NCI-H2107 (cell line): ENCODE measurements at places on chromosomes 16 and 17.

GRCh38 chr16:88618956-88619667 is 19.3 kb upstream of the IL17C start:
- no peak for DNase-seq

GRCh38 chr16:50260206-50261159 is 5.9 kb upstream of the ADCY7 start:
- DNase-seq = no peak

DNA sequence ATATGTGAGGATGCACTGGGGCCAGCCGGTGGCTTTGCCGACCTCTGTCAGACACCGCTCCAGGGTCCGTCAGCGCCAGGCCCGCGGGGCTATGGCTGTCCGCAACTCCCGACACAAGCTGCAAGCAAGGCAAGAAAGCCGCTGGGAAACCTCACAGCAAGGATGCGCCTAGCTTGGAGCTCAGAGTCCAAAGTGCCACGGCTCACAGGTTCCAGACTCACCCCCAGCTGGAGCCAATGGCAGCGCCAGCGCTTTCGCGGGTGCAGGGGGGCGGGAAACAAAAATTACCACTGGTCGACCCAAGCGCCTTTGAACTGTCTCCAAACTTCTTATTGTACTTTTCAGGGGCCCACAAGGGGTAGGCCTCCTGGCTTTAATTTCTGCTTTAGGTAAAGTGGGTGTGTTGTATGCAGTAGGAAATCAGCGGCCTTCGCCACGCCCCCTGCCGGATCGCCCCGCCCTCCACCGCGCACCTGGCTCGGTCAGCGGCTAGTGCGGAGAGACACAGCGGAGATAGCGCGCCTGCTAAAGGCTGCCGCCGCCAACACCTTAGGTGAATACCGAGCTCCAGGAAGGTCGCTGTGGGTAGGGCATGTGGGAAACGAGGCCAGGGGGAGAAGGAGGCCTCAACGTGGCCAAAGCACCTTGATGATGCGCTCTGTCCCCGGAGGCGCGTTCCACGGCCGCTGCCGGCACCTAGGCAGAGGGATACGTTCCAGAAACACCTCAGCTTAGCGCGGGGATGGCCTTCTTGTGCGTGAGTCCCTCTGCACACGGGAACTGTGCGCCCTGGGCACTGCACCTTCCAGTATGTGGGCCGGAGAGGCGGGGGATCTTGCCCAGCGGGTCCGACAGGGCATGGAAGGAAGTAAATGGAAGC is 61.0 kb upstream of the RBL2 start:
- no peak for DNase-seq

- DNase-seq = no peak
Observed at GRCh38 chr16:79217375-79218011, 383.0 kb downstream of the MAF start.

DNA sequence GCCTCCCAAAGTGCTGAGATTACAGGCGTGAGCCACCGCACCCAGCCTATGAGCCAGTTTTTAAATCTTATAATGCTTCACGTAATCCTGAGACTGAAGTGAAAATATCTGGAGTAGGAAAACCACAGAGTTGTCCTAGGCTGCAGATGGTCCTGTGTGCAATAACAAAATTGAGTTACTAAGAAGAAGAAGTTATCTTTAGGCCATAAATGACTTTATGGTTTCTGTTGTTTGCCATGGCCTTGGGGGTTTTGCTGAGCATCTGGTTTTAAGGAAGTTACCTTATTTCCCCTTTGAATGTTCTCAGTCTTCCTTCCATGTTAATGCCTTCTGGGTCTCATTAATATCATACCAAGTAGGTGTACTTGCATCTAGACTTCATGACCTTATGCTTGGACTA is 16.5 kb downstream of the NMT1 start:
- DNase-seq = no peak

GRCh38 chr16:14241631-14242030 is 170.5 kb downstream of the MRTFB start:
- DNase-seq = no peak

DNA sequence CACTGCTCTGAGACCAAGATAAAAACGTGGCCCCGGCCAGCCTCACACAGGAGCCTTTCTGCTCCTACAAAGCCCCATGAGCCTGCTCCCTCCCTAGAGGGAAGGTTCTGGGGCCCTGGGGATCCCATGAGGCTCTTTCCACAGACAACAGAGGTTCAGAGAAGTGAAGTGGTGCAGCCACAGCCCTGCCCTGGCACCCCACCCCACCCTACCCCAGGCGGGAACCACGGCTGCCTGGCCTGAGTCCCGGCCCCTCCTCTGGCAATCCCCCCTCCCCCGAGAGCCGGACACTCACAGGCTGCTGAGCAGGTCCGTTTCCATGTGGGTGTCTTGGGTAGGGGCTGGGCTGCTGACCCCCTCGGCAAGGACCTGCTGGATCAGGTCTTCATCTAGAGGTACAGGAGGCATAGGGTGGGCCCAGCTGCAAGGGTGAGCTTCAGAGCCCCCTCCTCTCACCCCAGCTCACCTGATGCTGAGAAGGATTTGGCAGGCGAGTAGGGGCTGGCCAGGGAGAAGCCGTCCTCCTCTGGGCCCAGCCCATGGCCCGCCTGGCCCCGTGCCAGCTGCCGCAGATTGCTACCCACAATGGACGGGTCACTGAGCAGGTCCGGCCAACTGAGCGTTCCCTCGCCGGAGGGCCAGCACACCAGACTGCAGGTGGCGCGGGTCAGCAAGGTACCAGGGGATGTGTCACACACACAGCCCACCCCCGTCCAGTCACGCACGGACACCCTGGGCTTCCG is 38.7 kb downstream of the PKD1 start:
- no peak for DNase-seq

DNA sequence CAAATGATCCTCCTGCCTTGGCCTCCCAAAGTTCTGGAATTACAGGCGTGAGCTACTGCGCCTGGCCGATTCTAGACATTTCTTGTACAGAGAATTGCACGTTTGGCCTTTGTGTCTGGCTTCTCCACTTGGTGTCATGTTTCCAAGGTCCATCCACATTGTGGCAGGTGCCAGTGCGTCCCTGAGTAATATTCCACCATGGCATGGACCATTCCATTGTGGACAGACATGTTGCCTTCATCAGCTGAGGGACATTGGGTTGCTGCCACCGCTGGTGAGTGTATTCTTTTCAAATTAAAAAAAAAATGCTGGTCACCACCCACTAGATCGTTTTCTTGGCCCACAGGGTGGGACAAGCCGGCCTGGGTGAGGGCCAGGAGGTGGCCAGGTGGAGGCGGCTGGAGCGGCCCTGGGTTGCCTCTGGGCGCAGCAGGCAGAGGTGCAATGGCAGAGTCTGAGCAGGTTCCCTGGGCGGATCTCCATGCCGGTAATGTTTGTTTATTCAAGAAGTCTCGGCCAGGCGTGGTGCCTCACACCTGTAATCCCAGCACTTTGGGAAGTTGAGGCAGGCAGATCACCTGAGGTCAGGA is 274.1 kb downstream of the SEC14L1 start:
- DNase-seq = no peak

DNA sequence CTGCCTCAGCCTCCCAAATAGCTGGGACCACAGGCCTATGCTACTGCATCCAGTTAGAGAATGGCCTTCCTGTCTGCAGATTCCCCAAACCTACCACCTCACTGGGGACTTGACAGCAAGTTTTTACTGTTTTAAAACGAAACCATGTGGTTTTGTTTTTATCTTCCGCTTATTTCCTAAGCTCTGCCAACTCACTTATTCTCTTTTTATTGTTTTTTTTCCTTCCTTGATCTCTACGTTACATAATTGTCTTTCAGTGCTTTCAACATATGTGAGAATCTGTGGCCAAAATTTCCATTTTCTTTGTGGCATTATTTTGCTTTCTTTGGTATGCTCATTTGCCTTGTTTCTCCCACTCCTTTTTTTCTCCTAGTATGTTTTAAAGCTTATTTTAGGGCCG is 14.6 kb upstream of the SLC38A7 start:
- no peak for DNase-seq

- DNase-seq = no peak
Observed at GRCh38 chr17:72294487-72294893, 173.7 kb downstream of the SOX9 start.

GRCh38 chr17:78114831-78115723 is 13.5 kb downstream of the TMC6 start:
- no peak for DNase-seq

DNA sequence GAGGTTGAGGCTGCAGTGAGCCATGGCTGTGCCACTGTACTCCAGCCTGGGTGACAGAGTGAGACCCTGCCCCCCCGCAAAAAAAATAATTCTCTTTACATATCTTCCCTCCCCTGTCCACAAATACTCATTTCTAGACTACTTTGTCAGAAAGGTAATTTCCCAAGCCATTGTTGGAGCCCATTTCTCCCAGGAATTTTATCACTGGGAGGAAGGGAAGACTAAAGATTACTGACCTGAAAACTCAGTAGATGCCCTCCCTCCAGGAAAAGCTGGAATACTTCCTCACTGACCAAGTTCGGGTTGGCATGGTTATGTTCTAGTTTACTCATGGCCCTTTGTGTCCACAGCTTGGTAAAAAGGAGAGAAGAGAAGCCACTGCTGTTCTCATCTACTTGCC is 4.1 kb downstream of the CALCOCO2 start:
- no peak for DNase-seq

DNA sequence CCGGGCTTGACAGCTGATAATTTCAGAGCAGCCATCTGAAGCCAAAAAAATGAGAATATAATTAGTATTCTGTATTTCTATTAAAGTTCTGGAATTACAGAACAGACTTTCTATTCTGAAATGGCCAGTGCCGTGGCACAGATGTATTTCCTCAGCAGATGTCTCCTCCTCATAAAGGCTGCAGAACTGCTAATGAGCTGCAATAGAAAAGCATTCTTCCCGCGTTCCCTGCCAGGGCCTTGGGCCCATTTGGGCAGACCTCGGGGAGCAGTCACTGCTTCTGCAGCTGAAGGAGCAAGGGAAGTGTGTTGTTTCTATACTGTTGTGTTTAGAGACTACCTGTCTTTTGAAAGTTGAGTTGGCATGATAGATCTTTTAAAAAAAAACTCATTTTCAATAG is 152.6 kb upstream of the CACNG5 start:
- DNase-seq = no peak

DNA sequence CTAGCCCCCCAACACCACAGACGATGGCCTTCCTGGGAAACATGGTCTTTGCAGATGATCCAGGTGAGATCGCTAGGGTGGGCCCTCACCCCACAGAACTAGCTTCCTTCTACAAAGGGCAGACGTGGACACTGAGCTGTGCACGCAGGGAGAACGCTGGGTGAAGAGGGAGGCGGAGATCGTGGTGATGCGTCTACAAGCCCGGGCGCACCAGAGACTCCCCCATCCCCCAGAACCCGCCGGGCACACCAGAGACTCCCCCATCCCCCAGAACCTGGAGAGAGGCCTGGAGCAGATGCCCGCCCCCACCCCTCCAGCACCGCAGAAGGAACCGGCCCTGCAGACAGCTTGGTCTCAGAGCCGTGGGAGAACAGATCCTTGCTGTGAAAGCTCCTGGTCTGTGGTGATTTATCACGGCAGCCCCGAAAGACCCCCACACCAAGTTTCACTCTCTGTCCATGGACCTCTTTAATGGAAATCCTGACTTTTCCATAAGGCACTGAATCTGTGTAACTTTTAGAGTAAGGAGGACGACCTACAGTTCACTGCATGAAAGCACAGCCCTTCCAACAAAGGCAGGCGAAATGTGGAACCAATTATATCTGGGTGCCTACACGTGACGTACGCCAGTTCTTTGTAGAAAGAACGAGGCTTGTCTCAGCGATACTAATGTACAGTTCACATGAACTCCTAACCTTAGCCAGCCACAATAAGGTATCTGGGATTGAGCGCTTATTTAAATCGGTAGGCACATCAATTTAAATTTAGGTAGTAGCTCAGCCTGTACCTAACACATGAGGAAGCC is 88.5 kb downstream of the ANKRD11 start:
- DNase-seq = no peak

- DNase-seq = no peak
Observed at GRCh38 chr17:13429201-13429600, 172.5 kb downstream of the HS3ST3A1 start.

DNA sequence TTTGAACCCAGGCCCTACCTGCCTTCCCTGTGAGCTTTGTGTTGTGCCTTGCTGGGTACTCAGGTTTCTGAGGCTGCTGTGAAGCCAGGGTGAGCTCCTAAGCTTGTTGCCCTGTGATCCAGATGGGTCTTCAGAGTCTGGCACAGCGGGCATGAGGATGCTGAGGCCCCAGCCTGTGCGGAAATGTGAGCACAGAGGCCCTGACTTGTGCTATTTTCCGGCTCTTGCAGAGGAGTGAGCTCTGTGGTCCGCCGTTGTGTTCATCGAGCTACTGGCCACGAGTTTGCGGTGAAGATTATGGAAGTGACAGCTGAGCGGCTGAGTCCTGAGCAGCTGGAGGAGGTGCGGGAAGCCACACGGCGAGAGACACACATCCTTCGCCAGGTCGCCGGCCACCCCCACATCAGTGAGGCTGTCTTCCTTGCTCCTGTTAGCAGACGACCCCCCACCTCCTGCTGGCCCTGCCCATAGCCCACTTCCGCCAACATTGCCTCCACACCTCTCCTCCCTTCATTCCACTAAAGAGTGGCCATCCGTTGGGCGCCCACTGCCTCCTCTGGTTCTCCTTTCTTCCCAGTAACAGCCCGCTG is 2.7 kb downstream of the PHKG2 start:
- no peak for DNase-seq

GRCh38 chr16:88017587-88018101 is 66.4 kb downstream of the BANP start:
- DNase-seq = no peak

- DNase-seq = no peak
Observed at GRCh38 chr17:45395569-45396415, 36.9 kb downstream of the ARHGAP27 start.

- DNase-seq = no peak
Observed at GRCh38 chr16:2366660-2367309, 26.3 kb upstream of the ABCA3 start.

DNA sequence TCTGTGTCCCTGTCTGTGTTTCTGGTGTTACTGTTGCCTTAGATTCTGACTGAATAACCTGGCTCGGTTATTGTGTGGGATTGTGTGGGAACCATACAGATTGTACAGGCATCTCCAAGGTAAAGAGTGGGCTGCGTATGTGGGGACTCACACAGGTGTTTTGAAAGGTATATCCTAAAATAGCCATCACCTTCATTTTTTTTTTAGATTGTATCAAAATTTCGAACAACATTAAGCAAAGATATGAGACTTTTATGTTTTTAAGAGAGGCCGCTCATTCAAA is 53.5 kb downstream of the ATP2C2 start:
- no peak for DNase-seq

- DNase-seq = no peak
Observed at GRCh38 chr17:41176744-41177387, 1.2 kb downstream of the KRTAP4-2 start.

GRCh38 chr17:6749519-6749918 is 6.3 kb upstream of the XAF1 start:
- DNase-seq = no peak

GRCh38 chr16:23082161-23082788 is 67.0 kb downstream of the USP31 start:
- DNase-seq = peak; percentile 41

DNA sequence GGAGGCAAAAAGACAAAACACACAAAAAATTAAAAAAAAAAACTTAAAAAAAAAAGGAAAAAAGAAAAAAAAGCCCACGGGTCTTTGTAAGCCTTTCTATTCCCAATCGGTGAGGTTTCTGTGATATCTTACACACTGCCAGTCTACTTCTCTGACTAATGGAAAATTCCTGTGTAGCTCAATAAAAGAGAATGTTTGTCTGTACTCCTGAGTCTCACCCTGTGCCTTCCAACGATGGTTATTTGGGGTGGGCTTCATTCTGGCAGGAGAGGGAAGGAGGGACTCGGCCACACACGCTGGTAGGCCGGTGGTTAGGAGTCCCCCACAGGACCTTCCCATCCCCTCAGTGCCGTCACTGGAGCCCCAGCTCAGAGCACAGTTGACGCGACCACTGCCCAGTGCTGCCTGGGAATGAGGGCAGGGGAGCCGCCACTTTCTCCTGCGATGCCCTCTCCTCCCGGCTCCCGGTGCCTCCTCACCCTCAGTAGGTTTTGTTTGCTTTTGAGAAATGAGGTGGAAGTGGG is 68.0 kb downstream of the AMFR start:
- no peak for DNase-seq
